ENCODE measurements at places on chromosomes 13 and 19.
A peak's percentile ranks its signal among the peaks of the same experiment; 100 is the strongest.

DNA sequence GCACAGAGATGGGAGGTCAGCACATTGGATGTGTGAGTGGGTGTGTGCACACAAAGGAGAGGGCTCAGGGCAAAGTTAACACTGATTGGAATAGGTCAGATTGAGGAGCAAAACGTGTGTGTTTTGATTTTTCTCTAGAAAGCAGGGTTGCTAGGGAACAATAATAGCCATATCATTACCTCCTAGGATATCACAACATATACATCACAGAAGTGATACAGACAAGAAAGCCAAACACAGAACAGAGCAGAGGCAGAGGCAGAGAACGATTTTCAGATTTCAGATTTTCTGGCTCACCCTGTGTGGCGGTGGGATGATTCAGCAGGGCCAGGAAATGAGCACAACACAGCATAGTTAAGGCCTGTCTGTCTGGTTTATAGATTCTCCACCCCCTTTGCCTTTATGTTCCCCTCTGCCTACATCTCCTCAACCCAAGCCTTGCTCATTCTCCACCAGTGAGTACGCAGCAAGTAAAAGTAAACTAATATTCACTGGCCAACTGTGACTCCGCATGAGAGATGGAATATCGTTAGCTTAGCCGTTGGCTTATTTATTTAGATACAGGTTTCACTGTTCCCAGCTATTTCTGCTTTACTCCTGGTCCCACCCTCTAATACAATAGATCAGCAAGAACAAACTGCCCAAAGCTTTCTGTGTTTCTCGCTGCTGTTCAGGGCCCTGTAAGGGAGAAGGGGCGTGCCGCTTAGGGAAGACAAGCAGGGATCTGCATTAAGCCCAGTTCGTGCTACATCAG lies 182.7 kb upstream of the TSC22D1 start:
- no peak for DNase-seq

GRCh38 chr13:98889419-98890085 lies 88.3 kb downstream of the DOCK9 start:
- DNase-seq, result no peak

- no peak for DNase-seq
Observed at GRCh38 chr13:41428155-41428554, 29.2 kb upstream of the RGCC start.

GRCh38 chr13:26497968-26498511 lies 59.4 kb upstream of the WASF3 start:
- DNase-seq, result no peak

DNA sequence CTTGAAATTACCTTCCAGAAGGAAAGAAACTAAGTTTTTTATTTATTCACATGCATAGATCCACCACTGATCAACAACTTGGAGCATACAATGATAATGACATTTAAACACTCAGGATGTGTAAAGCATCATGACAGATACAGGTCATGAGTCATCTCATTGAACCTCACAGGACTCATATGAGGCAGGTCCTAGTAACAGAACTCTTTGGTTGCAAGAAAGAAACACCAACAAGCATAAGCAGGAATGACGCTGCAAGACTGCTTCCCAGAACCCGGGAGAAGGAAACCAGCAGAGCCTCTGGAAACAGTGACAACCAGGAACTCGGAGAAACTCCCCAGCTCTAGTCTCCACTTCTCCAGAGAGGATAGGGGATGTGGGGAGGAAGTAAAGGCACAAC lies 60.8 kb upstream of the IPO5 start:
- DNase-seq, result no peak

DNA sequence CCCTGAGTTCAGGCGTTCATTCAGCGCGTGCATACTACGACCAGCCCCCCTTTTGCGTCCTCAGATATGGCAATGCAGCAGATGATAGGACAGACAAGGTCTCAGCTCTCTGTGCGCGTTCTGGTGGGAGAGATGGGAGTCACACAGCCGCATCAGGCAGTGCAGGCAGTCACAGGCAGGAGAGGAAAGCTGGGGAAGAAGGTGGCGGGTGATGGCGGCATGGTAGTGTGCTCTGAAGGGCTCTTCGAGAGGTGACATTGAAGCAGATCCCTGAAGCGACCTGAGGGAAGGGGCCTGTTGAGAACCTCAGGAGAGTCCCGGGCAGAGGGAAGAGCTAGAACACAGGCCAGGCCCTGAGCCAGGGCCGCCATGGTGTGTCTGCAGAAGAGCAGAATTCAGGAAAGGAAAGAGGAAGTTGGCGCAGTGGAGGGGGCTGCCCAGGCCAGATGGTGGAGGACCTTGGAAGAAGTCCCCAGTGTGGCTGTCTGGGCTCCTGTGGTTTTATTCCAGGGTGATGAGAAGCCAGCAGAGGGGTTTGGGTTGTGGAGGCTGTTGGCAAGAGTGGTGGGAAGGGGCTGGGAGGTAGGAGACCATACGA lies 3.5 kb downstream of the USF2 start:
- DNase-seq, result no peak

DNA sequence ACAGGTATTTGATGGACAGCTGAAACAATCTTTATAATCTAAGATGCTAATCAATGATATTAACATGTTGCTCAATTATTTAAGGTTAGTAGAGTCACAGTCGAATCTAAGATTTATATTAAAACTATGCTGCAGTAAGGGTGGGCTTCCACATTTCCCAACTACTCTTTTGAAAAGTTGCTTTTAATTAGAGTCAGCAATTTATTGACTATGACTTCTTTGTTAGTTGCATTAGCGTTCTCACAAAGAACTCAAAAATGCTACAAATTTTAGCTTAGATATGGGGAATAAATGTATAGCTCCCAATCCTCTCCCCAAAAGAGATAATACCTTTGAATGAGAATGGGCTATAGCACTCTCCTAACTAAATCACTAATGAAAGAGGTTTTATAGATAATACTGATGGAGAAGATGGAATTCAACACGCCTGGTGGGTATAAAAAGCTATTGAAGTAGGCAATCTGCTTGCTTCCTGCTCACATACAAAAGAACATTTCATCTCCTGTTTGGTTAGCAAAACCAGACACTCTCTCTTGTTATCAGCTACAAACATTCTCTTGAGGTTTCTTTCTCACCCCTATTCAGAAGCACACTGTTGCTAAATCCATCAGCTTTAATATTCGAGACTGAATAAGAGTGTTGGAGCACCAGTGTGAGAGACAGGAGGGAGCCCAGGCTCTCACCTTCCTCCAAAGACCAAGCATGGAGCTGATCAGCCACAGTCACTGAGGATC lies 2.4 kb upstream of the FLT1 start:
- DNase-seq, result no peak

DNA sequence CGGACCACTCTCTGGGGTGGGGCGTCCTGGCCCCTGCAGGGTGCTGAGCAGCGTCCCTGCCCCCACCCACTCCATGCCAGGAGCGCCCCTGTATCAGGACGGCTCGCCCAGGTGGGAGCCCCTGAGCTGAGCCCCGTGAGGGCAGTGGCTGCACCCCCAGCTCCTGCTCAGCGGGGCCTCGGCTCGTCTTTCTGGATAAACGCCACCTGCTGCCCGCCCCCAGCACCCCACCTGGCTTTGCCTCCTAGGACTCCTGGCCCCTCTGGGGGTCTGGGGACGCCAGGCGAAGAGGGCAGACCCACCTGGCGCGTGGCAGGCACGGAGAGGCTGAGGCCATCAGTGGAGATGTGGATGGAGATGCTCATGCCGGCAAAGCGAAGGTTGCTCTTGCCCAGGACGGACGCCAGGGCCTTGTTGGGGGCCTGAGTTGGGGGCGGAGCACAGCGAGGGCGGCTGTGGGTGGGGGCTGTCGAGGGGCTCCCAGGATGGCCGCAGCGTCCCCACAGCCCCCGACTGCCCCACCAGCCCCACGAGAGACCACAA lies 22.3 kb downstream of the SHC2 start:
- DNase-seq, result no peak

DNA sequence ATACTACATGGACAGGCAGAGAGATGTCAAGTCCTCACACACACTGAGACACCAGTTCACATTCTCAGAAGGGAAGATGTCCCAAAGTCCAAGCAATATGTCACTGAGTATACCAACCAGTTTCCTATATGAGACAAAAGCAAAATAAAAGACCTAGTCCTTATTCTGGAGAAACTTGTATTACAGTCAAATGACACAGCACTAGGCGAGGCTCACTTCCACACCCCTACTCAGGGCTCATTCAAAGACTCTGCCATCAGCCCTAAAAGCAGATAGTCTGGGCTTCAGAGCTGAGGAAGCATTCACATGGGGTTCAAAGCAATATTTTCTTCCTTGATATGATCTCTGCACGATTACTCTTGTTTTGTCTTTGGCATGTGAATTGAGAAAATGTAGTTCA lies 129.9 kb upstream of the UBL3 start:
- no peak for DNase-seq

- DNase-seq, result no peak
Observed at GRCh38 chr19:45715139-45715538, 15.6 kb downstream of the FBXO46 start.

- peak; percentile 73 for DNase-seq
Observed at GRCh38 chr19:342801-343421, 1.7 kb downstream of the MIER2 start.

GRCh38 chr13:35874704-35875103 lies 256.5 kb downstream of the DCLK1 start:
- DNase-seq, result peak; percentile 86

GRCh38 chr19:2780284-2780683 lies 2.8 kb downstream of the SGTA start:
- DNase-seq, result peak; percentile 9

All from right cardiac atrium (tissue), 5 donors.